MV-4-11 (cell line): ENCODE measurements at places on chromosomes 5 and 9.

- no peak for DNase-seq
Measured at GRCh38 chr5:177471610-177472356, 1.7 kb downstream of the DBN1 start.

DNA sequence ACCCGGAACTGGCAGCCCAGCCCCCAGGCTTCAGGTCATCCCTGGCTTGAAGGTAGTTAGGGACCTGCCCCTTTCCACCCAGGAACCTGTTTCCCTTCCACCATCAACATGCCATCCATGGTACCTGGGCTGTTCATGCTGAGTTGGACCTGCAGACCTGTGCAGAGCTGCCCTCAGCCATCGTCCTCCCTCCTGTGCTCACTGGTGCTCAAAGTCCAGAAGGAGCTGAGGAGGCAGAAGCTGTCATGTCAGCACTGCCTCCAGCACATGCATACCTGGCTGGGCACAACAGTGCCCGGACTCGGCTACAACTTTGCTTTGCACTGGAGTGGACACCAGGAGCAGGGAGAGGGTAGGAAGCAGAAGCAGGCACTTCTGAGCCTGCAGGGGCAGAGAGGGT lies 36.2 kb downstream of the BTNL8 start:
- no peak for DNase-seq

DNA sequence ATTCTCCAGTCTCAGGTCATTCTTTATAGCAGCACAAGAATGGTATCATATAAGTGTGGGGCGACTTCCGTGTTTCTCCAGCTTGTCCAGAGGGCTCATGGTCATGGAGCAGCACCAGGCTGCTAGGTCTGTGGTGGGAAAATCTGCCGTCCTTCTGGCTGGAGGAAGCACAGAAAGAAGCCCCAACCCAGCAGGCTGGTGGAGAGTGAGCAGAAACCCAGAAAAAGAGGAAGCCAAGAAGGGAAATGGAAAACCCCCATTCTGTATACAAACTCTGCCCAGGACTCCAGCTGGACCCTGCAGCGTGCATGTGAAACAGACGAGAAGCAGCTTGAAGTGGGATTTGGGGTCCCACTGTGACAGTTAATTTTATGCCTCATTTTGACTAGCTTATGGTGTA lies 34.3 kb upstream of the OLFM1 start:
- peak; percentile 61 for DNase-seq

GRCh38 chr9:127545196-127546124 lies 66.6 kb upstream of the STXBP1 start:
- DNase-seq: no peak
